ENCODE measurements at places on chromosomes 11 and 22.

GRCh38 chr11:66313321-66314185, 3.3 kb downstream of the CD248 start:
- DNase-seq: no peak

GRCh38 chr11:46421257-46421880, 29.8 kb upstream of the CHRM4 start:
- DNase-seq: no peak

- DNase-seq: no peak
Observed at GRCh38 chr11:40716344-40717130, 742.9 kb downstream of the LRRC4C start.

- DNase-seq: no peak
Observed at GRCh38 chr22:22940961-22941605, 53.5 kb downstream of the IGLL5 start.

DNA sequence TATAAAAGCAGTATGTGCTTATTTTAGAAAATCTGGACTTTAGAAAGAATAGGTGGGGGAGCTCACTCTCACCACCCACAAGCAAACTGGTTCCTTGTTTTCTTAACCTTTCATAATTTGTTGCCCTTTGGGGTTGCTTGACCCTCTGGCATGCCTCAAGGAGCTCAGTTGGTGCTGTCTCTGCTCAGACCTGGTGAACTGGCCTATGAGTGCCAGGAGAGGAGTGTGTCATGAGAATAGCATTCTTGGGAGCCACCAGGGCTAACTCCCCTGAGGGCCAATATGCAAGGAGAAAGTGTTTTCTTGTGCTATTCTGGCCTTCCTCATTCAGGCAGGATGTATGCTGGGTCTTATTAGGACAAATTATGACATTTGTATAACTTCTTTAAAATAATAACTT, 21.0 kb upstream of the AMOTL1 start:
- DNase-seq: no peak

DNA sequence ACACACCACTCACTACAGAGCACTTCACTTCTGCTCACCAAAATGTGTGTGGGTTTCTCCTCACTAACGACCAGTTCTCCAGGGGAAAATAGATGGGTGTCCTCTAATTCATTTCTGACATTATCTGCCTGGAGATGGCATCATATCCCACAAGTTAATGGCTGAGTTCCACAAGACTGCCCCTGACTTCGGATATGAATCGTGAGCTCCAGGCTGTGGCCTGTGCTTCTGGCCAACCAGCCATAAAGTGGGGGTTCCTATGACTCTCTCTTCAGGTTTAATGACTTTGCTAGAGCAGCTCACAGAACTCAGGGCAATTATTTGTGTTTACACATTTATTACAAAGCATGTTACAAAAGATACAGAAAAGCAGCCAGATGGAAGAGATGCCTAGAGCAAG, 113.0 kb upstream of the SYT13 start:
- no peak for DNase-seq

DNA sequence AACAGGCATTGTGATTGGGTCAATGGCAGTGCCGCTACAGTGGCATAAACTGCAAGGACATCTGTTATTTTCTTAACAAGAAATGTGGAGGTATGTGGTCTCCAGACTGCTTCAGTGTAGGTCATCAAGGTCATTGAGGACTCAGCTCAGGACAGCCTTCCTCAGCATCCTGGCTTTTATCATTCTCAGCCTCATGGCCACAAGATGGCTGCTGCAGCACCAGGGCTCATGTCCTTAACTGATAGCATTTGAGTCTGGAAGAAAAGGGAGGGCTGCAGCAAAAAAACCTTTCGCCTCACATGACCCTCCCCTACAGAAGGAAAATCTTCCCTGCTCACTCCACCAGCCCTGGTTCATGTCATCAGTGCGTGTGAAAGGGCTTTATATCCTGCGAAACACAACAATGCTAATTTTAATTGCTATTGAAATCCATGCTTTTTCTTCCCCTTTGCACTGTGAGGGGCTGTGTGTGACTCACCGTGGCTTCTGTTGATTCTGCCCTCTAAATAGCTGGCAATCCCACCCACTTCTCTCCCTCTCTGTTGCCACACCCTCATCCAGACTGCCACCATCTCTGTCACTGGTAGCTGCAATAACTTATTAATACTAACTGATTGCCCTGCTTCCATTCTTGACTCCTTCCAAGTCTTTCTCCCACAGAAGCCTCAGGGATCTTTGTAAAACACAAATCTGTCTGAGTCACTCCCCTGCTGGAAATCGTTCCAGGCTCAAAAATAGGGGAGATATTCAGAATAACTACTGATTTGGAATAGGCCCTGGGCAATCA, 43.8 kb downstream of the CHRDL2 start:
- DNase-seq: no peak

DNA sequence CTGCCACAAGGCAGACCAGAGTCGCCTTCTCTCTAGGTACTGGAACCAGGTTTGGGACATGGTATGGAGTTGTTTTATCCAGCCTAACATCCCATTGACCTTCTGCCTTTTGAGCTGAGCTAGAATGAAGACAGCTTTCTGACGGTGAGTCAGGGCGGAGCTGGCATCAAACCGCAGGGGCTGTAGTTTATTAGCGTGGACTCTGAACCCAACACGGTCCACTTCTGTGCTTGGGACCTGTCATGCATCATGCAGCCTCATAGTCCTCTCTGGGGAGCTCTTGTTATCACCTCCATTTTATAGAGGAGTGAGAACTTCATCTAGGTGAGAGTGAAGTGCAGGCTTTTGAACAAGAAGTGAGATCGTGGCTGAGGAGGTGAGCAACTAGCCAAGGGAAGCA, 8.3 kb downstream of the GAL3ST1 start:
- no peak for DNase-seq

DNA sequence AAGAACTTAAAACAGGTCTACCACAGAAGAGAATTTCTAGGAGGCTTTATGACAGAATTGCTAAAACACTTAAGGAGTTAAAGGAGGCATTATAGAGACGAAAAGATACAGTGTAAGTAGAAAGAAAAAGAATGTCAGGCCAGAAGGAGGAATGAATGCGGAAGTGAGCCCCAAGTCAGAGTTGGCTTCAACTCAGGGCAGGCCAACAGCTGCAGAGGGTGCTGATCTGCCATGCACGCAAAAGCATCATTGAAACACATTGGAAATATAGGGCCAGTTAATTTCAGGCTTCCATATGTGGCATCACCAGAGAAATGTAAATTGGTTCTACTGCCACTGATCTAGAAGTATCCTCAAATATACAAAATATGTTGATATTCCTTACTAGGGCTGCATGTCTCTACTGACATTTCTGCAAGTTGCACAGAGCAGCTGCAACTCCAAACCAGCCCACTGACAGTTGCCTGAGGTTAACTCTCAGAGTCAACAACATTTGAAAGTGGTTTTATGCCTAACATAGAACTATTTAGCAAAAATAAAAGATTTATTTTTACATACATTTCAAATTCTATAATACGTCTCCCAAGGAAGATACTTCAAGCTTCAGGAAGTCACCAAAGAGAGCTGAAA, 324.1 kb downstream of the C11orf87 start:
- DNase-seq: no peak
